ENCODE measurements at places on chromosomes 3 and 15. TPM values are rescaled to one million over a fixed set of nuclear protein-coding genes. Genes with fewer than 3 reads are reported as not detected.

The AADAC gene
- 0.09 TPM for total RNA-seq

The GATM gene
- 0.16 TPM for total RNA-seq

The GOLGA6L22 gene
- total RNA-seq: not detected

The REC114 gene
- total RNA-seq: not detected

The TM4SF18 gene
- under 0.01 TPM for total RNA-seq

The RETNLB gene
- not detected for total RNA-seq

The TICRR gene
- total RNA-seq: 0.32 TPM

The DTWD1 gene
- 31.9 TPM for total RNA-seq

The TRPC1 gene
- total RNA-seq: 43.8 TPM

The PIK3CB gene
- total RNA-seq: 3.9 TPM

The CYP19A1 gene
- total RNA-seq: 1.8 TPM

The RASGRP1 gene
- total RNA-seq: not detected

The GPR160 gene
- total RNA-seq: not detected

The CRBN gene
- 110 TPM for total RNA-seq

The ECE2 gene
- not detected for total RNA-seq

The GABRR3 gene
- total RNA-seq: not detected

The CHRNA5 gene
- 0.94 TPM for total RNA-seq

The TMCO5A gene
- total RNA-seq: not detected

The TJP1 gene
- 37.8 TPM for total RNA-seq

The DAPK2 gene
- total RNA-seq: 1.2 TPM

The NRG4 gene
- not detected for total RNA-seq

The STRIT1 gene
- total RNA-seq: not detected

The IGDCC3 gene
- not detected for total RNA-seq

The EFCC1 gene
- total RNA-seq: under 0.01 TPM

Measured in bronchial smooth muscle cell (primary cell).